ENCODE measurements at places on chromosomes 1 and 21. TPM values are rescaled to one million over a fixed set of nuclear protein-coding genes. Genes with fewer than 3 reads are reported as not detected.

- no peak for DNase-seq
Observed at GRCh38 chr1:89444791-89445190, 79.8 kb upstream of the LRRC8B start.

DNA sequence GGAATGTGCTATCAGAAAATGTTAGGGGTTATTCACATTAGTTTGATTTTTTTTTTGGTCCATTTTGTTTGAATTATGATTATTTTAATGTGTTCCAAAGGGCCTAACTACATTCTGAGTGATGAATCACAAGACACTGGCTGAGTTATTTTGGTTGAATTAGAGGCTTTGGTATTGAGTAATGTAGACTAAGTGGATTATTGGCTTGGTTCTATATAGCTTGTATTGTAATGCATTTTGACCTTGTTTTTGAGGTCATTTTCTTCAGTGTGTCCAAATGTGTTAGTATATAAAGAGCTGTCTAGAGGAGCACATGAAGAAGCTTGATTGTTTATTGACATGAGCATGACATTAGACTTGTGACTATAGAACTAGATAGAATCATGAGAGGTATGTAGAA is 3.4 kb downstream of the ZNF326 start:
- no peak for DNase-seq

GRCh38 chr1:246160905-246161304 is 346.2 kb downstream of the SMYD3 start:
- DNase-seq = no peak

- peak; percentile 77 for DNase-seq
Observed at GRCh38 chr1:210250998-210251679, 18.5 kb downstream of the SERTAD4 start.

DNA sequence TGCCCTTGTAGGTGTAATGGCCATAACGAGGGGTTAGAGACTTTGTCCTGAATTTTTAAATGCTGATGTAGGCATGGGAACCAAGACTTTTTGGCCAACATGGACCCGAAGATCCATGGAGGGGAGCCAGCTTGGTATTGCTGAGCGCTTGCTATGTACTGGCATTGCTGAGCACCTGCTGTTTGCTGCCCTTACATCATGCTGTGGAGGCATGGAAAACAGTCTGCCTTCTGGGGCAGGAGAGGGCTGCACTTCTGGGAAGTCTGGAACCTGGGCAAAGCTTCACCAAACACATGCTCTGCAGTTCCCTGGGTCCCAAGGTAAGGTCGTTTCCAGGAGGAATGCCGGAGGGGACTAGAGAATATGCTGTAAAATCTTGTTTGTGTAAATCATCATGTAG is 86.3 kb upstream of the CNIH3 start:
- no peak for DNase-seq

- DNase-seq = no peak
Observed at GRCh38 chr1:165840423-165840822, 13.0 kb downstream of the UCK2 start.

- DNase-seq = peak; percentile 72
Observed at GRCh38 chr1:244047621-244048255, 3.3 kb upstream of the ZBTB18 start.

DNA sequence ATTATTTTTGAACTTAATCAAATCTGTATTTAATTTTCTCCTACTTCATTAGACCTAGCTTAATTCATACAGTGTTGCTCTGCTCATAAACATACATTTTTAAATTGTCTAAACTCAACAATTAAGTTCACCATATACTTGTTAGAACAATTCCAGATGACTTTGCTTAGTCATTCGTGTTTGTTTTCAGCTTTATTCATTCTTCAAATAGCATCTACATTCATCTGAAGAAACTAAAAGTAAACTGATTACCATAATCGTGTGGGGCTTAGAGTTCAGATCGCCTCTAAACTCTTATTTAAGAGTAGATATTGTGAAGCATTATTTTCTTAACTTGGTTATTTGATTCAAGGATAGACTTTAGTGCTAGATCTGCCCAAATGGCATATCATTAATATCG is 34.4 kb downstream of the KLHL20 start:
- no peak for DNase-seq

DNA sequence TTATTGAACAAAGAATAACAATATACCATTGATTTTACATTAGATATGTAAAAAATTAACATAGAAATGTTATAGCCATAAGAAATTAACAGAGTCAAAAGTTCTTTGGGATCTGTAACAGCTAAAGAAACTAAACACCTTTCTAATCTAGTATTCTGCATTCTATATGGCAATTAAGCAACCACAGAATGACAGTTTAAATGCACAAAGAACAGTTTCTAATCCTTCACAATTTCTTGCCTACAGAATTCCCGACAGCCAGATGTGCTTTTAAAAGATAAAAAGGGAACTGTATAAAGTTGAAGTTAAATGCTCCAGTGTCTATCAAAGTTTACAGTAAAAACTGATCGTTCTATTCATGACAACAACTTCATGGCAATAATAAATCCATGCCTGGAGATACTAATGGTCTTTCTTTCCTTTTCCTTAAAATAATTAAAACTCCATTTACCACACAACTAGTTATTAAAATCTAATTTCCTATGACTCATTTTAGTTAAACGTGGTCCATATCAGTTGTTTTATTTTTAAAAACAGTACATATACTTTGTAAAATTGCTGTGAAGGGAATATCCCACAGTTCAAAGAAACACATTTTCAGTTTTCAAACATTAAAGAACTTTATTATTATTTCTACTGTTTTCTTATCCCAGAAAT is 110.2 kb downstream of the EIF4G3 start:
- no peak for DNase-seq

DNA sequence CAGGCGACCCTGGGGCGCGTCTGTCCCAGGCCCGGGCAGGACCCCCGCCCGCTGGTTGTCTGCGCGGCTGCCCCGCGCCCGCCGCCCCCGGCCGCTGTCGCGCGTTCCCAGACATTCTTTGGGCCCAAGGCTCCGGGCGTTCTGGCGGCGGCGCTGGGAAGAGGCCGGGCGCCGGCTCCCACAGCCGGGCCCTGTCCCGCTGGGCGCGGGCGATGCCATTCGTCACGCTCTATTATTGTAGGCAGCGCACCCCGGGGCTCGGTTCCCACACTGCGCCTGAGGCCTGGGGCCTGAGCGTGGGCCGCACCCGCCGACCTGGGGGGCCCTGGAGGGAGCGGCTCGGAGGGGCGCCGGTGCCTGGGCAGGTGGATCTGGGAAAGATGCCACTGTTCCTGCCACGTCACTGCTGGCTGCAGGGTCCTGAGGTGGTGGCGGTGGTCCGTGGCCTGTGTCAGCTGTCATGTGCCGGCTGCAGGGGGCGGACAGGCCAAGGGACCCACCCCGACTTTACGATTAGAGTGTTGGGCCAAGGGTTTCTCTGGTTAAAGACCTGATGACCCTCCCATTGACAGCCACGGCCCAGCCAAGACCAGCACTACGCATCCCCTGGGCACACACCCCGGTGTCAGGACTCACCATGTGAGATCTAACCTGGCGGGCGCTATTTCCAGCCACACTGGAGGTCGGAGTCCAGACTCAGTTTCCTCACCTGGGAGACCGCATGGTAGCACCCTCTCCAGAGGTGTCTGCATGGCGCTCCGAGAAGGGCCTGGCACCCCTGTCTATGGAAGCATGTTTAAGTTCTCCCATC is 55.1 kb upstream of the ADARB1 start:
- DNase-seq = no peak

DNA sequence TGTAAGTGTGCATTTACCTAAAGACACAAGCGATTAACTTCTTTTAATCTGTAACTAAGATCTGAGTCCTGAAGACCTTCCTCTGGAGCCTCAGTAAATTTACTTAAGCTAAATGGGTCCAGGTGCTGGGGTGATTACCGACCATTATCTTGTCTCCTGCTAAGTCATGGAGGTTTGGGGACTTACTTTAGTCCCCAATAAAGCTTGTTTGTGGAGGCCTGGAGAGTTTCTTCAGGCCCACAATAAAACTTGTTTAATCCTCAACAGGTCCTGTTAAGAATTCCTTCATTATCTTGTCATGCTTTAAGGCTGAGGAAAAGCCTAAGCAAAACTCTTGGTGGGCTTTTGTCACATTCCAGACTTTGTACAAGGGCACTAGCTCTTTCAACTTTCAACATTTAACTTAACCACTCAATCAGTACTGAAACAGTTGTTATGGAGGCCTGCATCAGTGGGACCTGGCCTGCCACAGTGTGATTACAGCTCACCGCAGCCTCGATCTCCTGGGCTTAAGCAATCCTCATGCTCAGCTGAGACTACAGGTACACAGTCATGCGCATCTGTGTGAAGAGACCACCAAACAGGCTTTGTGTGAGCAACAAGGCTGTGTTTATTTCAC is 84.0 kb downstream of the FMO4 start:
- DNase-seq = no peak

DNA sequence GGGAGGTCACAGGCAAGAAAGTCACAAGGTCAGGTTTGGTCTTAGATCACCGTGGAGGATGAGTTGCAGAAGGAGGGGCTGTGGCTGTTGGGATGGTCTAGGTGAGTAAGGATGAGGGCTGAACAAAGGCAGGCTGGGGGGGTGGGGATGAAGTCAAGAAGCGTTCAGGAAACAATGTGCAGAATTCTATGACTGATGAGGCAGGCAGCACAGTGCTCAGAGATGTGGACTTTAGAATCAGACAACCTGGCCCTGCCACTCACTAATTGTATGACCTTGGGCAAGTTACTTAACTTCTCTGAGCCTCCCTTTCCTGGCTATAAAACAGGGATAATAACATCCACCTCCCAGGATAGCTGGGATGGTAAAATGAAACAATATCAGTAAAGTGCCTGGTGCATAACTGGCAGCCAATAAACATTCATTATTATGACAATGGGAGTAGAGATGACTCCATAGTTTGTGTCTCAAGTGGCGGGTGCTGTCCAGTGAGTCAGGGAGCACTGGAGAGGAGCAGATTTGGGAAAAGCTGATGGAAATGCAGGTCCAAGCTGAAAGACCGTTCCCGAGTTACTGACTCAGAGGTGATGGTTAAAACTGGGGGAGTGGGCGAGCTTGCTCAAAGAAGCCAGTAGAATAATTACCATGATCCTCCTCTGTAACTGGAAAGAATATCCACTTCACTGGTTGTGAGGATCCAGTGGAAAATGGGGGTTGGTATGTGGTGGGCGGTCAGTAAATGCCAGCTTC is 2.1 kb downstream of the TIE1 start:
- peak; percentile 60 for DNase-seq

DNA sequence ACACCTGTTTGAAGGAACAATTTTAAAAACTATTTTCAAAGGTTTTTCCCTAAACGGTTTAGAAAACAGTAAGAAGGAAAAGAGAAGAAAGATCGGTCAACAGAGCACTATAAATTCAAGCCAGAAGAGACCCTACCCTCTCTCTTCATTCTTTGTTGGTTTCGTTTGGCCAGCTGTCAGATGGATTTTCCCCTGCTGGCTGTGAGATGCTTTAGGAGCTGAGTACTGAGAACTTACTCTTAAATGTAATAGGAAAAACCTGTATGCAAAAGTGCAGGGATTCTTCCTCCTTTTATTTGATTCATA is 1.3 kb upstream of the TXNIP start:
- DNase-seq = no peak

DNA sequence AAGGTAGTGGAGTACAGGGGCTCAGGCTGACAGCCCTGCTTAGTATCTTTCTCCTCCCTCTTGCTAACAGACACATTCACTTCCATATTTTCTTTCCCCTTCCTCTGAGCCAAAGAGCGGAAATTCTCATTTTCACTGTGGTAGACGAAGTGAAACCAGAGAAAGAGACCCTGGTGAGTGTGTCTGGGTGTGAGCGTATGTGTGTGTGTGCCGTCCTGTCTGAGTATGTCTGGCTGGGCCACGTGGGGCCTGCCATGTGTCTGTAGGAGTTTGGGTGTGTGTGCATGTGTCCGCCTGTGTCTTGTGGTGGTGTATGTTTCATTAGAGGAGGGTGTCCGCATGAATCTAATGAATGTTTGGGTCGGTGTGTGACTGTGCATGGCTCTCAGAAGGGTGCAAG is 1.7 kb downstream of the COL8A2 start:
- DNase-seq = no peak

GRCh38 chr1:36909946-36910725 is 124.2 kb downstream of the GRIK3 start:
- DNase-seq = no peak

DNA sequence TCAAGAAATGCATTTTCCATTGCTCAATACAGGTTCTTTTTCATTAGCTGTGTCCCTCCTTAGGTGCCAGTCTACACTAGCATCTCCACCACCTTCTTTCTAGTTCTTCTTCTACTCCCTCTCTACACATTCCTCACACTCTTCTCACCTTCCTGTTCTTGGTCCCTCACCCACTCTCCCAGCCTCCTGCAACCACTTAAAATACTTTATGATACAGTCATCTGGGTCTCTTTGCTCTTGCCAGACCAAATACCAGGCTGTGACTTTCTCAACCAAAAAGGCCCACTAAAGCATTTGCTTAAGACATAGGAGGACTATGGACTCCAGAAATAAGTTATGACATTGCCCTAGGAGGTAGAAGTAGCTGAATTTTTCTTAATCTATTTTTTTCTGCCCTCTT is 35.1 kb downstream of the PIGM start:
- DNase-seq = no peak

NECAP2 gene
- 58.0 TPM for polyA plus RNA-seq

LEMD1 gene
- 0.35 TPM for polyA plus RNA-seq

BRINP2 gene
- polyA plus RNA-seq = not detected

KANK4 gene
- 8.3 TPM for polyA plus RNA-seq

Data from hepatocyte (in vitro differentiated cells).